ENCODE measurements at places on chromosomes 1 and 21.

DNA sequence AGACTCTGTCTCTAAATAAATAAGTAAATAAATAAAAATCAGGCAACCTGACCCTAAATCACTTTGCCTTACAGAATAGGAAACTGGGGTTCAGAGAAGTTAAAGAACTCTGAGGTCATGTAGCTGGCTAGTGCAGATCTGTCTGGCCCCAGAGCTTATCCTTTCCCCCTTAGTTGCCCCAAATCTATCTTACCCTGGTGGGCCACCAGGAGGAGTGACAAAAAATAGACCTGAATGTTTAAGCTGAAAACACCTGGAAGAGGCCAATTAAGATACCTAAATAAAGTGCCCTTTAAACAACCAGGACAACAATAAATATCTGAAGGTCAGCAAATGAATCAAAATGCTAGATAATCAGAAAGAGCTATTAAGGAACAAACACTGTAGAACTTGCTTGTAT lies 59.7 kb downstream of the TEX35 start:
- no peak for DNase-seq
- H3K4me3 ChIP-seq: no peak overlapping the region
- no peak overlapping the region for H3K27ac ChIP-seq
- no peaks in the 10 kb centered on the region for H3K4me1 ChIP-seq
- H3K36me3 ChIP-seq: no peaks in the 10 kb centered on the region
- no peaks in the 10 kb centered on the region for H3K27me3 ChIP-seq

- no peak for DNase-seq
- no peaks in the 10 kb centered on the region for H3K36me3 ChIP-seq
- H3K4me3 ChIP-seq: no peak overlapping the region
- no peak overlapping the region for H3K27ac ChIP-seq
- peaks cover 23% of the 10 kb centered on the region for H3K4me1 ChIP-seq
- H3K27me3 ChIP-seq: no peaks in the 10 kb centered on the region
These were observed 2.1 kb downstream of the SASS6 start for GRCh38 chr1:100130552-100131077.

- DNase-seq: no peak
- no peak overlapping the region for H3K27ac ChIP-seq
- no peaks in the 10 kb centered on the region for H3K27me3 ChIP-seq
- peaks cover 11% of the 10 kb centered on the region for H3K4me1 ChIP-seq
- H3K4me3 ChIP-seq: no peak overlapping the region
These were observed 27.2 kb downstream of the IRF2BP2 start for GRCh38 chr1:234582681-234583301.

GRCh38 chr1:14369526-14370213 lies 228.8 kb upstream of the KAZN start:
- H3K27me3 ChIP-seq: no peaks in the 10 kb centered on the region
- H3K36me3 ChIP-seq: no peaks in the 10 kb centered on the region
- DNase-seq: no peak
- no peak overlapping the region for H3K27ac ChIP-seq
- H3K4me1 ChIP-seq: no peaks in the 10 kb centered on the region

GRCh38 chr1:185561629-185562028 lies 172.6 kb upstream of the HMCN1 start:
- H3K4me3 ChIP-seq: no peak overlapping the region
- H3K27ac ChIP-seq: no peak overlapping the region
- no peaks in the 10 kb centered on the region for H3K27me3 ChIP-seq
- peaks cover 9% of the 10 kb centered on the region for H3K4me1 ChIP-seq
- no peaks in the 10 kb centered on the region for H3K36me3 ChIP-seq
- DNase-seq: no peak

- H3K27me3 ChIP-seq: no peaks in the 10 kb centered on the region
- no peak overlapping the region for H3K27ac ChIP-seq
- H3K36me3 ChIP-seq: no peaks in the 10 kb centered on the region
These were observed 105.1 kb upstream of the PDE4B start for GRCh38 chr1:65687428-65688214.

- no peaks in the 10 kb centered on the region for H3K36me3 ChIP-seq
- H3K4me3 ChIP-seq: no peak overlapping the region
These were observed 11.4 kb downstream of the NCF2 start for GRCh38 chr1:183578856-183579255.

- no peaks in the 10 kb centered on the region for H3K27me3 ChIP-seq
- no peak overlapping the region for H3K4me3 ChIP-seq
These were observed 39.4 kb downstream of the IGFN1 start for GRCh38 chr1:201229771-201230635.

- H3K27me3 ChIP-seq: no peaks in the 10 kb centered on the region
- H3K4me1 ChIP-seq: no peaks in the 10 kb centered on the region
- H3K36me3 ChIP-seq: no peaks in the 10 kb centered on the region
- DNase-seq: no peak
These were observed 6.8 kb upstream of the IFI6 start for GRCh38 chr1:27678747-27679146.

DNA sequence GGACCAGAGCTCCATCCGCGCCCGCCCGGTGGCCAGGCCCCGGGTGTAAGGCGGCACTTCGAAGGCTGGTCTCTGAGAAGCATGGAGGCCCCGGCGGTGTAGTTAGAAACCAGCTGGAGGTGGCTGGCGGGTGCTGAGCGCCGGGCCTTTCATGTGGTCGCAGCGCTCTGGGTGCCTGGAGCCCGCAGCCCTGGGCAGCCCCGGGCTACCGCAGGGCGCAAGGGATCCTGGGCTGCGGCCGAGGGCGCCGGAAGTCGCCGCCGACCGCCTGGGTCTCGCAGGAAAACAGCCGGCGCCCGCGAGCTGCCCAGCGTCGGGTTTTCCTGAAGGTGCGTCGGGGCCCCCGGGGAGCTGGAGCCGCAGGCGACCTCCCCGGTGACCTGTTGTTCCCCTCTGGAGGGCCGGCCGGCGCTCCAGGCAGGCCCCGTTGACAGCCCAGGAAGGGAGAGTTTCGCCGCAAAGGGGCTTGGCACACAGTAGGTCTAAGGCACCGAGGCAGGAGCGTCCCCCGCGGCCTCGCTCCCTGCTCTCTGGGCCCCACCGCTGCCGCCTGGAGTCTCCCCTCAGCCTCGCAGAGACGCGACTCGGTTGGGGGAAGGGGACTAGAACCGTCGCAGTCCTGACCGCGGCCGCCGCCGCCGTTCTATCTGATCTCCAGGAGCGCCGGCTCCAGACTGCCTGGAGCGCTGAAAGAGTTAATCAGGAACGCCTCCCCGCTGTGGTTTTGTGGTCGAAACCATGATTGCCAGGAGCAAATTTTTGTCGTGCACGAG lies 2.7 kb downstream of the GRHL3 start:
- H3K4me1 ChIP-seq: peaks cover 37% of the 10 kb centered on the region
- no peaks in the 10 kb centered on the region for H3K36me3 ChIP-seq
- H3K4me3 ChIP-seq: peak overlapping the region; percentile 15
- H3K27me3 ChIP-seq: no peaks in the 10 kb centered on the region

- H3K27me3 ChIP-seq: no peaks in the 10 kb centered on the region
- no peak overlapping the region for H3K27ac ChIP-seq
- H3K4me3 ChIP-seq: no peak overlapping the region
- no peak for DNase-seq
- no peaks in the 10 kb centered on the region for H3K36me3 ChIP-seq
These were observed 8.4 kb upstream of the IL12RB2 start for GRCh38 chr1:67299296-67299695.

DNA sequence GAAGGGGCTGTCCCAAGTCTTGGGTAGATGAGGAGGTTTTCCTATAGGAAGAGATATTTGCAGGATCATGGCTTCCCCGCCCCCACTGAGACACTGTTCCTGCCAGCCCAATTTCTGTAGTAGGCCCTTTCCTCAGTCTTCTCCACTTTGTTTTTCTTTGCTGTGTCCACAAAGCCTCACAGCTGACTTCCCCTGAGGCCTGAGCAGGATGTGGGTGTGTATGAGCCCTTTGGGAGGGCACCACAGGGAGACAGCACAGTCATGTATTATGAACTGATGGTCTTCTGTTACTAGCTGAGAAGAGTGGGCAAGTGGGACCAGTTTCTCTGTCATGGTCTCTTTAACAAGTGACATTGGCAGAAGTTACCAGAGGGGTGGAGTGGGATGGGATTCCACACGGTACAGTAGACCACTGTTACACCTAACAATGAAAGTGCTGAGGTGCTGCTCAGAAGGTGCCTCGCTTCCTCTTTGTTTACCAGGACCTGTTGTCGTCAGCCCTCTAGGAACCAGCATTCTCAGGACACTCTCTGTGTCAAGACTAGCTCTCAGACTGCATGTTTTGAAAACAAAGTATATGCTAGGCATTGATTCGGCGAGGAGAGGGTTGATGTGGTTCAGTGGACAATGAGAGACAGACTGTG lies 253.8 kb upstream of the HOOK1 start:
- H3K27ac ChIP-seq: no peak overlapping the region
- no peaks in the 10 kb centered on the region for H3K36me3 ChIP-seq
- DNase-seq: no peak
- no peaks in the 10 kb centered on the region for H3K4me1 ChIP-seq
- no peak overlapping the region for H3K4me3 ChIP-seq
- H3K27me3 ChIP-seq: no peaks in the 10 kb centered on the region

GRCh38 chr21:36860736-36861594 lies 105.5 kb downstream of the HLCS start:
- no peak overlapping the region for H3K4me3 ChIP-seq
- peak; percentile 35 for DNase-seq
- H3K36me3 ChIP-seq: no peaks in the 10 kb centered on the region

DNA sequence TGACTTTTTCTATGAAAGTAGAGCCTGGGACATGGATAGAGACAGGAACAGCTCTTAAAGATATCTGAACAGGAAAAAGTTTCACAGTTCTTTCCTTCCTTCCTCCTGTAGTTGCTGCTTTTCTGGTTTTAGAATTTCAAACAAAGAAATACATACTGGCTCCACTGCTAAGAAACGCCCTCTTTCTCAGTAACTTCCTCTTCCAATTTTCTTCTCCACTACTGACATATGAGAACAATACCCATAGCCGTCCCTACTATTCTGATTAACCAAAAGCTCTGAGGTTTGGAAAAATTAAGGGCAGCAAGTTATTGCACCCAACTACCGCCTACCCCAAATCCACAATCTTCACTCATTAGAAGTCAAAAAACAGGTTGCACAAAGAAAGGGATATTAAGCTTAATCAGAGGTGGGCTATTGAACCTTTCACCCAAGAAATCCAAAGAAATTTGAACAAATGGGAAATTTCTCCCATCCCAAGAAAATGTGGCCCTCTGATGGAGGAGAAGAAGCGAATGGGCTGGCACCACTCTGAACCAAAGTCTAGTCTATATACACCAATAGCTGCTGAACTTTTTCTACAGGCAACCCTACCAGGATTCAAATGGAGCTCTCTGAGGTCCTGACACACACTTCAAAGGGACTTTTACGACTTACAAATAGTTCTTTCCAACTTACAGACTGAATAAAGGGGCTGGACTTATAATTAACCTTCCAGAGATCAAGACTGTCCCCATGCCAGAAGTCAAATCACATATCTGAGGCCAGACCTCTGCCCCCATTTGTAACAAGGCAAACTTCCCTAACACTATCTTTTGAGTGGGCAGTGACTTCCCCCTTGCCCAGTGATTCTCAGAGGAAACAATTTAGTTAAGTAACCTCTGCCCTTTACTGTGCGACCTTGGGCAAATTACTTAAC lies 1.7 kb downstream of the WASF2 start:
- no peak for DNase-seq
- H3K4me3 ChIP-seq: no peak overlapping the region
- H3K36me3 ChIP-seq: no peaks in the 10 kb centered on the region
- H3K27me3 ChIP-seq: no peaks in the 10 kb centered on the region
